GM23338 (cell line): ENCODE measurements at places on chromosomes 3 and 15. TPM values are rescaled to one million over a fixed set of nuclear protein-coding genes. Genes with fewer than 3 reads are reported as not detected.
A peak's percentile ranks its signal among the peaks of the same experiment; 100 is the strongest.

C3orf22 gene
- not detected in 2 replicates for total RNA-seq

ZNF80 gene
- total RNA-seq: not detected in 2 replicates

- H3K4me1 ChIP-seq: peaks cover 12% of the 10 kb centered on the region
- no peak overlapping the region for H3K4me3 ChIP-seq
- H3K27ac ChIP-seq: no peak overlapping the region
- no peaks in the 10 kb centered on the region for H3K27me3 ChIP-seq
- no peak for DNase-seq
- H3K36me3 ChIP-seq: no peaks in the 10 kb centered on the region
Observed at GRCh38 chr15:88400084-88400483, 67.1 kb downstream of the MRPL46 start.

DNA sequence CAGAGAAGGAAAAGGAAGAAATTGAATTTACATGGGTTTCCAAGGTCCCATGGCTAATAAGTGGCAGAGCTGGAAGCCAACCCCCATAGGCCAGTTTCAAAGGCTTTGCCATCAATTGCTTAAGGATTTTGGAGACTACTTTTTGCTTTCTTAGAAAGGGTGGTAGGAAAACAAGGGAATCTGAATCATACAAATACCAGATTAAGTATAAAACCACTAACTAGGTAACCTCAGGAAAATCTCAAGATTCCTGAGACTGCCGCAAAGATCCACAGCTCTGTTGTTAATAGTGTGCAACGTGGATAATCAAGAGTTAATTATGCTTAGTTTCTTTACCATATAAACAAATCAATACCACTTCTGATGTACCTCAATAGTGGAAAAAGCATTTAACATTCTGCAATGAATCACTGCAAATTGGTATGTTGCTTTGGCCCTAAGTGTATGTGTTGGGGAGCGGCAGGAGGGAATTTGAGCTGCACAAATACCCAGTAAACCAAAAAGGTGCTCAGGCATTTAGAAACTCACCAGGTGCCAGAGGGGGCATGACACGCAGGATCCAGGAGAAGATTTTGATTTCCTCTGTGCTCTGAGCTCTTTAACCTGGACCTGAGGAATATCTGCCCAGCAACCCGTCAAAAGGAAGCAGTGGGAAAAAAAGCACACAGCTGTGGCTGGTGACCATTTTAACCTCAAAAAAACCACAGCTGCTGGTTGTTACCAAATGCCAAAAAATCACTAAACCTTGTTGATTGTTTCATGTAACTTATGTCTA lies 22.0 kb downstream of the AADAC start:
- no peaks in the 10 kb centered on the region for H3K27me3 ChIP-seq
- H3K4me3 ChIP-seq: no peak overlapping the region
- no peak overlapping the region for H3K27ac ChIP-seq
- DNase-seq: peak; percentile 13
- H3K36me3 ChIP-seq: no peaks in the 10 kb centered on the region
- peaks cover 9% of the 10 kb centered on the region for H3K4me1 ChIP-seq

DNA sequence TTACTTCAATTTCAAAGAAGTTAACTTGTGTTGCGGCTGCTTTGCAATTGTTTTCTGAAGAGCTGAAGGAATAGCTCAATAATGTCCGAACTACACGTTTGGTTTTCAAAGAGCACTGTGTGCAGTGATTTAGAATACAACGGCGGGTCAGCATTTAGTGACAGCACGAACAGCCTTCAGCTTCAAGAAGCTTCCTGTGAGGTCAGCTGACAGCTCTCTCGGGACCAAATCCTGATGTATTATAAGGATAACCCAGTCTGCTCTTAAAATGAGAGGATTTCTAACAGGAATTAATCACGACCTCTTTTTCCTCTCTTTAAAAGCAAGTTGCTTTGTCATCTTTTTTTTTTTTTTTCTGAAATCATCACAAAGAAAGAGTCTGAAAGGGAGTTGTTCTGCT lies 97.9 kb upstream of the UNC13C start:
- H3K36me3 ChIP-seq: no peaks in the 10 kb centered on the region
- H3K4me3 ChIP-seq: no peak overlapping the region
- DNase-seq: no peak
- no peak overlapping the region for H3K27ac ChIP-seq
- no peaks in the 10 kb centered on the region for H3K27me3 ChIP-seq

DNA sequence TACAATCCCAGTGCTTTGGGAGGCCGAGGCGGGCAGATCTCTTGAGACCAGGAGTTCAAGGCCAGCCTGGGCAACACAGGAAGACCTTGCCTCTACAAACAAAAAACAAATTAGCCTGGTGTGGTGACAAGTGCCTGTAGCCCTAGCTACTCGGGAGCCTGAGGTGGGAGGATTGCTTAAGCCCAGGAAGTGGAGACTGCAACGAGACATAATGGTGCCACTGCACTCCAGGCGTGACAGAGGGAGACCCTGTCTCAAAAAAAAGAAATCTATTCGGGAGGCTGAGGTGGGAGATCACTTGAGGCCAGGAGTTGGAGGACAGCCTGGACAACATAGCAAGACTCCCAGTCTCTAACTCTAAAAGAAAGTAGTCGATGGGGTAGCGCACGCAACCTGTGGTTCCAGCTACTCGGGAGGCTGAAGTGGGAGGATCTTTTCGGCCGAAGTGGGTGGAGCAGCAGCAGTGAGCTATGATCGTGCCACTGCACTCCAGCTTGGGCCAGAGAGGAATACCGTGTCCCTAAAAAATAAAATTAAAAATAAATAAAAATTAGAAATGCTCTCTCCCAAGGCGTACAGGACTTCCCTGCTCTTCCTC lies 775 bp downstream of the C3orf33 start:
- H3K36me3 ChIP-seq: no peaks in the 10 kb centered on the region
- peak overlapping the region; percentile 92 for H3K4me3 ChIP-seq
- H3K27me3 ChIP-seq: peaks cover 3% of the 10 kb centered on the region; the same call in 1 of the 2 replicates
